ENCODE measurements at places on chromosomes 13 and 19. TPM values are rescaled to one million over a fixed set of nuclear protein-coding genes. Genes with fewer than 3 reads are reported as not detected.

KLF1 gene
- 0.90 TPM for total RNA-seq

ZNF428 gene
- total RNA-seq: 23.6 TPM

BLVRB gene
- total RNA-seq: 18.9 TPM

TLE2 gene
- total RNA-seq: 5.3 TPM

DKKL1 gene
- total RNA-seq: not detected

KLHL1 gene
- total RNA-seq: not detected

SIGLECL1 gene
- not detected for total RNA-seq

GPR4 gene
- total RNA-seq: not detected

NFIC gene
- 19.4 TPM for total RNA-seq

PRX gene
- 1.6 TPM for total RNA-seq

ZSCAN4 gene
- total RNA-seq: not detected

SOX21 gene
- total RNA-seq: not detected

GRCh38 chr13:28541966-28542365 lies 47.0 kb upstream of the FLT1 start:
- no peak for DNase-seq
- no peaks in the 10 kb centered on the region for H3K27me3 ChIP-seq
- H3K4me1 ChIP-seq: no peaks in the 10 kb centered on the region
- no peak overlapping the region for H3K4me3 ChIP-seq
- H3K27ac ChIP-seq: no peak overlapping the region

GRCh38 chr13:38417727-38418126 lies 68.1 kb downstream of the UFM1 start:
- no peaks in the 10 kb centered on the region for H3K4me1 ChIP-seq
- no peaks in the 10 kb centered on the region for H3K27me3 ChIP-seq
- no peak for DNase-seq
- H3K36me3 ChIP-seq: no peaks in the 10 kb centered on the region

GRCh38 chr13:52104624-52105023 lies 24.2 kb downstream of the NEK5 start:
- DNase-seq: no peak
- H3K4me1 ChIP-seq: no peaks in the 10 kb centered on the region
- no peak overlapping the region for H3K27ac ChIP-seq
- H3K27me3 ChIP-seq: no peaks in the 10 kb centered on the region
- no peaks in the 10 kb centered on the region for H3K36me3 ChIP-seq

- H3K4me1 ChIP-seq: no peaks in the 10 kb centered on the region
- no peak for DNase-seq
- H3K36me3 ChIP-seq: no peaks in the 10 kb centered on the region
- H3K27ac ChIP-seq: no peak overlapping the region
These were observed 129.9 kb downstream of the FOXO1 start for GRCh38 chr13:40536443-40537113.

- peaks cover 17% of the 10 kb centered on the region for H3K36me3 ChIP-seq
- H3K27ac ChIP-seq: peak overlapping the region; percentile 35
- peaks cover 52% of the 10 kb centered on the region for H3K4me1 ChIP-seq
- H3K4me3 ChIP-seq: peak overlapping the region; percentile 98
These were observed 2.2 kb downstream of the IGFLR1 start for GRCh38 chr19:35740108-35740422.

GRCh38 chr13:43797159-43797558 lies 10.4 kb upstream of the ENOX1 start:
- DNase-seq: no peak
- H3K27ac ChIP-seq: no peak overlapping the region
- H3K36me3 ChIP-seq: no peaks in the 10 kb centered on the region
- H3K4me3 ChIP-seq: no peak overlapping the region
- no peaks in the 10 kb centered on the region for H3K27me3 ChIP-seq
- H3K4me1 ChIP-seq: no peaks in the 10 kb centered on the region

DNA sequence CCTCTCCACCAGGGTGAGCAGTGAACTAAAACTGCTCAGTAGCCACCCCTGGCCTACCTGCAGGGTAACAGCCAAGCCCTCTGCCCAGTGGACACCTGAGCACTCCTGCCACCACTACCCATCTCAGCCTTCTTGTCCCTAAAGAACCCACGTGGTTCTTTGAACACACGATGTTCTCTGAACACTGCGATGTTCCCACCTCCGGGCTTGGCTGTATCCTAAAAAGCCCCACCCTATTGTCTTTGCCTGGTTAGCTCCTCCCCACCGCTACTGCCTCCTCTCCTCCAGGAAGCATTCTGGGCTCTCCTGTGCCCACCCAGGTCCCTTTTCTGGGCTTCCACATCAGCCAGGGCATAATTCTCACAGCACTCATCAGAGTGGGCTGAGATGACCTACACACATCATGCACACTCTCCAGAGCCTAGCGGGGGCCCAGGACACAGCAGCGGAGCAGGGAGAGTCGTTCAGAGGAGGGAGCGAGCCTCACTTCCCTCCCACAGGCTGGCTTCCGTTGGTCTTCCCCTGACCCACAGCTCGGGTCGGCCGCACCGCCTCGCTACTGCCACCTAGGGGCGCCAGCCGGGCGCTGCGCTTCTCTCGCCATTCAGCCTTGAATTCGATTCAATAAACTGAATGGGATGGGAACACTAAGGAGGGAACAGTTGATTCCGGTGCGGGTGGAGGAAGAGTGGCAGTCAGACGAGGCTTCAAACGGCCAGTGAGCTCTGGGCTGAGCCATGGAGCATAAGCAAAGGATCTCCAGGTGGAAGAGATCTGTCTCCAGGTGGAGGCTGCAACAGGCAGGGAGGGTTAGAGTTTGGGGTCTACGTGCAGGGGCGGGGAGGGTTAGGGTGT lies 3.2 kb downstream of the ELAVL1 start:
- peak; percentile 45 for DNase-seq
- H3K4me1 ChIP-seq: peaks cover 42% of the 10 kb centered on the region
- H3K4me3 ChIP-seq: peak overlapping the region; percentile 54
- H3K36me3 ChIP-seq: no peaks in the 10 kb centered on the region

- H3K27ac ChIP-seq: no peak overlapping the region
- no peak for DNase-seq
- H3K4me3 ChIP-seq: no peak overlapping the region
- H3K36me3 ChIP-seq: peaks cover 11% of the 10 kb centered on the region
- no peaks in the 10 kb centered on the region for H3K27me3 ChIP-seq
These were observed 8.8 kb downstream of the IL4I1 start for GRCh38 chr19:49887665-49888509.

DNA sequence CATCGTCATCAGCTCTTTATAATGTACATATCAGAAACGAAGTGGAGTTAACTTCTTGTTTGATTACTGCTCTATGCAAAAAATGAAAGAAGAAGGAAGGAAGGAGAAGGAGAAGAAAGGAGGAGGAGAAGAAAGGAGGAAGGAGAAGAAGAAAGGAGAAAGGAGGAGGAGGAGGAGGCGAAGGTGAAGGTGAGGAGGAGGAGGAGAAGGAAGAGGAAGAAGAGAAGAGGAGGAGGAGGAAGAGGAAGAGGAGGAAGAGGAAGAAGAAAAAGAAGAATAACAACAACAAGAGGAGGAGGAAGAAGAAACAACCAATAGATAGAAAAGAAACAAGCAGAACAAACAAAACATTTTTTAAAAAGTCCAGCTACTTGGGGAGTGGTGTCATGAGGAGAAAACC lies 13.1 kb downstream of the NUFIP1 start:
- H3K4me1 ChIP-seq: no peaks in the 10 kb centered on the region
- H3K27me3 ChIP-seq: no peaks in the 10 kb centered on the region
- H3K36me3 ChIP-seq: peaks cover 19% of the 10 kb centered on the region
- H3K4me3 ChIP-seq: no peak overlapping the region

- H3K27me3 ChIP-seq: no peaks in the 10 kb centered on the region
- no peak overlapping the region for H3K27ac ChIP-seq
- no peak for DNase-seq
- H3K4me3 ChIP-seq: no peak overlapping the region
- H3K4me1 ChIP-seq: no peaks in the 10 kb centered on the region
These were observed 278.3 kb downstream of the KCTD12 start for GRCh38 chr13:76607866-76608265.

GRCh38 chr13:51035978-51036377 lies 75.1 kb downstream of the C13orf42 start:
- no peak overlapping the region for H3K27ac ChIP-seq
- H3K4me3 ChIP-seq: no peak overlapping the region
- H3K36me3 ChIP-seq: no peaks in the 10 kb centered on the region
- no peaks in the 10 kb centered on the region for H3K4me1 ChIP-seq
- H3K27me3 ChIP-seq: no peaks in the 10 kb centered on the region
- DNase-seq: no peak

GRCh38 chr19:2431318-2432055 lies 4.1 kb upstream of the TIMM13 start:
- H3K36me3 ChIP-seq: no peaks in the 10 kb centered on the region
- no peak overlapping the region for H3K4me3 ChIP-seq

DNA sequence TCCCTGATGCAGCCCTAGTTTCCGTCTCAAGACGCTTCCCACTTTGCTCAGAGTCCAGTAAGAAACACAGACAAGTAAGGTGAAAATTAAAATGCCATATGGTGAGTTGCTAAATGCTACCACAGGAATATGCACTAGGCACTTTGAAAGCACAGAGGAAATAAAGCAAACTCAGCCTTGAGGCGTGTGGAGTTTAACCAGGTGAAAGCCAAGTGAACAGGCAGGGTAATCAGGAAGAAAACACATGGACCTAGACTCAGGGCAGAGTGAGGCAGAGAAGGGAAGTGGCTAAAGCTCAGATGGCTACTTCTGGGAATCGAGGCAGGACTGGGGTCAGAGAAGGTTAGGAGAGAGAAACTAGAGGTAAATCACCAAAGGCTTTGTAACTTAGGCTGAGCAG lies 5.4 kb upstream of the UBL3 start:
- H3K4me3 ChIP-seq: no peak overlapping the region
- no peak for DNase-seq
- no peaks in the 10 kb centered on the region for H3K36me3 ChIP-seq
- H3K4me1 ChIP-seq: peaks cover 1% of the 10 kb centered on the region
- no peak overlapping the region for H3K27ac ChIP-seq

DNA sequence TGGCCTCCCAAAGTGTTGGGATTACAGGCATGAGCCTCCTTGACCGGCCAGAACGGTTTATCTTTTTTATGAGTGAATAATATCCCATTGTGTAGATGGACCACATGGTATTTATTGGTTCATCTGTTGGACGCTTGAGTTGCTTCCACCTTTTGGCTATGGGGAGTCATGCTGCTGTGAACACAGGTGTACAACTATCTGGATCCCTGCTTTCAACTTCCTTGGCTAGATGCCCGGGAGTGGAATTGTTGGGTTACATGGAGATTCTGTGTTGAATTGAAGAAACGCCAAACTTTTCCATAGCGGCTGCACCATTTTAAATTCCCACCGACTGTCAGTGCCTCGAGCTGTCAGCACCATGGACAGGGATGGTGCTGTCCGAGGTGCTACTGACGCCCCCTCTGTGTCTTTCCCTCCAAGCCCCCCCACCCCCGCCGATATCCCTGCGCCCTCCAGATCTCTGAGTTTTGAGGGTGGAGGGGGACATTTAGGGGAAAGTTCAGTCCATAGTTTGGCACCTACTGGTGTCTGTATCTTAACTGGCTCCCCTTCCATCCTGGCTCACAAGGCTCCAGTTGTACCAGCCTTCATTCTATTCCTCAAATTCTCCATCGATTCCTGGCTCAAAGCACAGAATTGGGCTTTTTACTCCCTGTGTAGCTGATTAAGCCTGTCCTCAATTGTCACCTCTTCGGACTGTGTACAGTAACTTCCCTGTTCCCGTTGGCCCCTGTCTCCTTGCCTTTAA lies 27.3 kb downstream of the PNPLA6 start:
- H3K4me1 ChIP-seq: no peaks in the 10 kb centered on the region
- H3K27ac ChIP-seq: no peak overlapping the region
- H3K36me3 ChIP-seq: peaks cover 8% of the 10 kb centered on the region

- H3K4me3 ChIP-seq: peak overlapping the region; percentile 65
- H3K27ac ChIP-seq: peak overlapping the region; percentile 82
- H3K36me3 ChIP-seq: no peaks in the 10 kb centered on the region
- H3K4me1 ChIP-seq: peaks cover 54% of the 10 kb centered on the region
- no peaks in the 10 kb centered on the region for H3K27me3 ChIP-seq
These were observed 999 bp upstream of the TNFAIP8L1 start for GRCh38 chr19:4638317-4638716.

DNA sequence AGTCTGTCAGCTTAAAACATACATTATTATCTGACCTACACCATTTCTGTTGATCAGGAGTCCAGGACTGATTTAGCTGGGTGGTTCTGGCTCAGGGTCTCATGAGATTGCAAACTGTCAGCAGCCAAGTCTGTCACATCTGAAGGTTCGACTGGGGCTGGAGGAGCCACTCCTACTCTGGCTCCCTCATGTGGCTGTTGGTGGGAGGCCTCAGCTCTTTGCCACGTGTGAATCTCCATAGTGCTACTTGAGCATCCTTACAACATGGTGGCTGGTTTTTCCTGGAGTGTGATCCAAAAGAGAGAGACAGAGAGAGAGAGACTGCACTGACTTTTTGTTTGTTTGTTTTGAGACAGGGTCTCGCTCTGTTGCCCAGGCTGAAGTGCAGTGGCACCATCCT lies 63.6 kb upstream of the NFIC start:
- H3K27ac ChIP-seq: no peak overlapping the region
- H3K4me3 ChIP-seq: no peak overlapping the region
- no peaks in the 10 kb centered on the region for H3K27me3 ChIP-seq
- no peak for DNase-seq

- no peak overlapping the region for H3K4me3 ChIP-seq
- H3K27me3 ChIP-seq: no peaks in the 10 kb centered on the region
- H3K36me3 ChIP-seq: no peaks in the 10 kb centered on the region
- H3K27ac ChIP-seq: no peak overlapping the region
These were observed 5.6 kb downstream of the NANOS2 start for GRCh38 chr19:45908956-45909355.

DNA sequence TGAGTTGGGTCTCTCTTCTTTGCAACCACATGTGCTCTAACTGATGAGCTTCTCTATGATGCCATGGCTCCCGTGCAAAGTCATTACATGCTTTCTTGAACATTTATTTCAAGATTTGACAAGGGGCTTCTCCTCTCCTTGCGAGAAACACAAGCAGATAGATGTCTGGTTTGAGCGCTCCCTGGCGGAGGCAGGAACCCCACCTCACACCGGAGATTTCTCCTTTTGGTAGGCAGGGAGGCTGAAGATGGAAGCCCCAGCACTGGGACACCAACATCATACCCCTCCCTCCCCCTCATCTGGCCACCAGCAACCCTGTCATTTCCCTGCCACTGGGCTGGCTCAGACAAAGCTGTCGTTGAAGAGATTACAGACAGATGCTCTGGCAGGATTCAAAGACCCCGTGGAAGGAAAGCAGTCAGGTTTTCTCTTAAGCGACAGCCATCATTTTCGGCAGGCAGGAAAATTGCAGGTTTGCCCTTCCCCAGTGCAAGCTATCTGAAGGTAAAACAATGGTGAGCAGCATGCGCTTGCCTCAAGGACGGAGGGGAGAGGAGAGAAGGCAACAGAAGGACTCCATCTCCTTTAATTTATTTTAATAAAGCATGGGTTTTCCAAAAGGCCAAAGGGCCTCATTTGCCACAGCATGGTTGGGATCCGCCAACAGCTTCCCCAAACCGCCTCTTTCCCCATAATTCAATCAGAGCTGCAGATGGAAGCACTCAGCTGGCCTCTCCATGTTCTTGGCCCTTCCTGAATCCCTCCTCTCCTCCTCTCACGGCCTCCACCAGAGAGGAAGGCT lies 344.1 kb upstream of the TSHZ3 start:
- no peaks in the 10 kb centered on the region for H3K4me1 ChIP-seq
- H3K27me3 ChIP-seq: no peaks in the 10 kb centered on the region
- no peak overlapping the region for H3K4me3 ChIP-seq
- H3K27ac ChIP-seq: no peak overlapping the region
- H3K36me3 ChIP-seq: no peaks in the 10 kb centered on the region
- no peak for DNase-seq

All from CD8-positive, alpha-beta memory T cell (primary cell).